Psoas muscle (tissue), 8 donors: ENCODE measurements at places on chromosomes 5 and 9. TPM values are rescaled to one million over a fixed set of nuclear protein-coding genes. Genes with fewer than 3 reads are reported as not detected.

The RECK gene
- 1.4 TPM for polyA plus RNA-seq

DNA sequence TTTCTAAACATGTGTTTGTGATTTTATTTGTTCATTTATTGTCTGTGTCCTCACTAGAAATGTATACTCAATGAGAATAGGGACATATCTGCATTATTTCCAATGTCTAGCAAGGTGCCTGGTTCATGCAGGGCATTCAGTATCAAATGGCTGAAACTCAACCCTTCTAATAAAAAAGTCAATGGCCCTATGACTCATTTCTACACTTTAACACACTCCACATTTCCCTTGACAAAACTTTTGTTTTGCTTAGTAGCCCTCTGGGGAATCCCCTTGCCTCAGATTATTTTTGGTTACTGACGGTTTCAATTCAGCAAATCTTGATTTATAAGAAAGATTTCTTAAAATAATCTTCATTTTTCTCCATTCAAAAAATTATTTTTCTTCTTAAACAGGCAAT lies 206.0 kb upstream of the DMRTA1 start:
- DNase-seq: no peak

The STING1 gene
- polyA plus RNA-seq: 4.4 TPM

DNA sequence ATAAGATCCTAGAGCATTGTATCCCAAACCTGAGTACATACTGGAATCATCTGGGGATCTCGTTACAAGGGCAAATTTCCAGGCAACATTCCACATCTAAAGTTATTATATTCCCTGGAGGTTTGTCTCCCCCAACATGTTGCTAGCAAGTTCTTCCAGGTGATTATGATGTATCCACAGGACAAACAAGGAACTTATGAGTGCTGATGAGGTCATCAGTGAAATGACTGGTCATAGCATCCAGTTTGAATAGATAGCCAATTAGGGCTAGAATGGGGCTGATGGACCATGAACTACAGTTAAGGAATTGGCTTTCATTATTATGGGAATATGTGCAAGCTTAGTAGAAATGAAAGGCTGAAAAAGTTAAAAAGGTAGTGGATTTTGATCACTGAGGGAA lies 115.2 kb downstream of the CWC27 start:
- no peak for DNase-seq

- DNase-seq: no peak
Observed at GRCh38 chr9:69993110-69993509, 50.5 kb upstream of the MAMDC2 start.

GRCh38 chr5:136080483-136081216 lies 51.9 kb downstream of the TGFBI start:
- peak; percentile 85 for DNase-seq

The PPP3R2 gene
- polyA plus RNA-seq: not detected

- no peak for DNase-seq
Observed at GRCh38 chr5:170095646-170096045, 10.1 kb upstream of the FOXI1 start.

DNA sequence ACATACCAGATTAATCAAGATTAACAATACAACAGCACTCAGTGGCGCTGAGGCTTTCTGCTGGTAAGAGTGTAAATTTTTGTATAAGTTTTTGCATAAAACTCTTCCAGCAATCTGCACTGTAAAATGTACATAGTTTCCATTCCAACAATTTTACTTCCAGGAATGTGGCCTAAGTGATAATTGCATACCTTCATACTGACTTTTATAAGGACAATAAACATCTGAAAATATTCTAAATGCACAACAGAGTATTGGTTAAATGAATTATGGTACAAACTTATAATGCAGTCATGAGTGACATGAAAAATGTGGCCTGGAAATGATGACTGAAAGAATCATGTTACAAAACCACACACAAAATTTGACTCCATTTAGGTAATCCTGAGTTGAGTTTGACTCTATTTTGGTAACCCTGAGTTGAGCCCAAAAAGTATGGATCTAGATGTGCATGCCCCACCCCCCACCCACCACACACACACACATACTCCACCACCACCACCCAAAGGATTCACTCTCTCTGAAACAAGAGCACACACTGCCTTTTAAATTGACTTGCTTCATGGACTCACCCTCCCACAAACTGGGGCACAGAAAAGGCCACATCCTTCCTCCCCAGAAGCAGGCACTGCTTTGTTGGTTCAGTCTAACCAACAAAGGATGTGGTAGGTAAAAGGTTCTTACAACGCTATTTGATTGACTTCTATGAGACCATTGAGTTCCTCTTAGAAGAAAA lies 137.6 kb downstream of the SUSD1 start:
- no peak for DNase-seq

- DNase-seq: no peak
Observed at GRCh38 chr5:50725800-50726474, 59.5 kb downstream of the PARP8 start.

The GCNT4 gene
- 3.2 TPM for polyA plus RNA-seq

- DNase-seq: no peak
Observed at GRCh38 chr5:3698412-3698811, 102.8 kb downstream of the IRX1 start.

DNA sequence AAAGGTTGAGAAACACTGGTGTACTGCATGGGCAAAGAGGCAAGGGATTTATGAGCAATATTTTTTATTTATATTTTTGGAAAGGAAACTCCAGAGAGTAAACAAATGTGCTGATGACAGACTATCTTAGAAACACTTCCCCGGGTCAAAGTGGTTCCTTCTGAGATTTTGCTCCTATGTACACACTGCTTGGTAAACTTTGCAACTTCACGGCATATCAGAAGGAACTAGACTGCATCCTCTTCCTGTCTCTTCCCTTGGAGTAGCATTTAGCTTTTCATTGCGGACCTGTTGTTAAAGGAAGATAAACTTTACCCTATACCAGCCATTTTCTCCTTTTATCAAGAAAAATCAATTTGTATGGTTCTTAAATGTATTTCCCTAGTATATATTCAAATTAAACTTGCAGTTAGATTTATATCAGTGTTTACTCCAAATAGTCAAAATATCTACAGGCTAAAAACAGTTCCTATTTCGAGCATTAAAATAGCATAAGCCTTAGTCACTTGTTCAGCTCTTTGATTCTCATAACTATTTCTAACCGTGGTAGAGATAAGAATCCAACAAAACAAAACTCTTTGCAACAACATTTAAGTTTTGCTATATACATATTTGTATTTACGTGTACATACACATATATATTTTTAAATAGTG lies 48.0 kb upstream of the LRRC19 start:
- DNase-seq: no peak

GRCh38 chr5:157259699-157260098 lies 6.2 kb upstream of the CYFIP2 start:
- DNase-seq: no peak

The AQP7 gene
- 10.7 TPM for polyA plus RNA-seq

DNA sequence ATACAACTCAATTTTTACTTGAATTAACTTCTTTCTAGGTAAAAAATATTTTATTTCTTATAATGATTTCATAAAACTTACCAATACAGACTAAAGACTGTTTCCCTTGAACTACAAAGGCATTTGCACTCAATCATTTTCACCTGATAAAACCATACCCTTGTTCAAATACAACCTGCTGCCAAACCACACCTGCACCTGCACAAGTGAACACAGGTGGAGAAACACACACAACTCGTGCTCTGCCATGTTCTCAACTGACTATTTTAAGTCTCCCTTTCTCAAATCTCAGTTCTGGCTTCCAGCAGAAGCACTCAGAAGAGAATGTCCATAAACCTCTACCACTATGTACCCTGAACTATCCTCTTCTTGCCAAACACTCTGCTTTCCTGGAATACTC lies 1892.1 kb downstream of the MAT2B start:
- DNase-seq: no peak

The NUP188 gene
- polyA plus RNA-seq: 28.1 TPM

GRCh38 chr5:147458581-147458980 lies 51.3 kb downstream of the DPYSL3 start:
- DNase-seq: no peak
